ENCODE measurements at places on chromosomes 2 and 18.
A peak's percentile ranks its signal among the peaks of the same experiment; 100 is the strongest.

DNA sequence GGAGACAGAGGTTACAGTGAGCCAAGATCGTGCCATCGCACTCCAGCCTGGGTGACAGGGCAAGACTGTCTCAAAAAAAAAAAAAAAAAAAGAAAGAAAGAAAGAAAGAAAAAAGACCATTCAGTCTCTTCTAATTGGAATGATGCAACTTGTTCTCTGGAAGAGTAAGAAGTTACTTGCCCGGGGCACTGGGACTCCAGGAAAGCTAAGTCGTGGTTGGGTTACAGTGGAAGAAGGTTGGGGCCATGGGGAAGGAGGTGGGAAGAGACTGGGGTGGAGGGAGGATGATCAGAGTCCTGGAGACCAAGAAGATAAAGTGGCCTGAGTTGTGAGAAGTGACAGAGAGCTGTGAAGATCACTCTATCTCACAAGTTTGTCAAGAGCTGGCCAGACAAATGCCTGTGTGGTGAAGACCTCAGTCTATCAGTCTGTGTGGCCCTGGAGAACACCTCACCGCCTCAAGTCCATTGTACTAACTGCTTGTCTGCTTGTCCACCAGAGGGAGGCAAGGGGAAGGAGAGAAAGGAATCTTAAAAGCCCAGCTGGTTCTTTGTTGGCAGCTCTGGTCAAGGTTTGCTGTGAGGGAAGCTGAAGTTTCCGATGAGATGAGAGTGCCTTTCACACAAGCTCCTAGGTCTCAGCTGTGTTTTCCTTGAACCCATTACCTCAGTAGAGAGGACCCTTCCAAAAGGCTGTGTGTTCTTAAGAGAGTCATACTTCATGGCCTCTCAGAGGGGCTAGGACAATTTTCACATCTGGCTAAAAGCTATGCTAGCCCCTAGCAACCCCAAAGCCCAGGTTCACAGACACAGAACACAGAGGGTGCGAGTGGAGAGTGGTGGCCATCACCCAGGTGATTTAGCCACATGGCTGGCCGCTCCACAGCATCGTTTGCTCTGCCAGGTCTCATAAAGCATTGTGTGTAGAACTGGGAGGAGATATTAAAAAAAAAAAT is 72.0 kb upstream of the TMEM178A start:
- peak; percentile 75 for DNase-seq

DNA sequence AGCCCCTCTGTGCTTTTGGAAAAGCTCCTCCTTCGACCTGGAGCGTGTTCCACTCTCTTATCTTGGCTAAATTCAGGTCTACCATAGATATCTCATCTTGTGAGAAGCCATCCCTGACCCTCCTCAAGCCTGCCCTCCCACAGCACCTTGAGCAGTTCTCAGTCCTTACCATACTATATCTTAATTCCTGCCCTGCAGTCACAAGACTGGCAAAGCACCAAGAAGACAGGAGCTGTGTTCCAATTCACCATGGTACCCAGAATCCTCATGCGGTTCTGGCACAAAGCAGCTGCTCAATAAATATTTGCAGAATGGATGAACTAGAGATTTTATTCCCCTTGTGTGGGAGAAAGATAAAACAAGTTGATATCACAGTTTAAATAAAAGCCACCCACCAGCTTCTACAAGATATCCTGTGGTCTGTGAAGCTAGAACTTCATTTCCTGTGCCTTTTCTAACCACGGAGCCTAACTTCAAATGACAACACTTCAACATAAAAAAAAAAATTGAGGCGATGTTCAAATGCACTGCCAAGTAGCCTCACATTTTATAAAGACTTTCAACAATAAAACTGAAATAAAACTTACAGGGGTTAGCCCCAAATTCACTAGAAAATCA is 19.5 kb downstream of the MARCHF4 start:
- DNase-seq, result no peak

- no peak for DNase-seq
Observed at GRCh38 chr18:45727068-45727467, 3.1 kb downstream of the SLC14A1 start.

DNA sequence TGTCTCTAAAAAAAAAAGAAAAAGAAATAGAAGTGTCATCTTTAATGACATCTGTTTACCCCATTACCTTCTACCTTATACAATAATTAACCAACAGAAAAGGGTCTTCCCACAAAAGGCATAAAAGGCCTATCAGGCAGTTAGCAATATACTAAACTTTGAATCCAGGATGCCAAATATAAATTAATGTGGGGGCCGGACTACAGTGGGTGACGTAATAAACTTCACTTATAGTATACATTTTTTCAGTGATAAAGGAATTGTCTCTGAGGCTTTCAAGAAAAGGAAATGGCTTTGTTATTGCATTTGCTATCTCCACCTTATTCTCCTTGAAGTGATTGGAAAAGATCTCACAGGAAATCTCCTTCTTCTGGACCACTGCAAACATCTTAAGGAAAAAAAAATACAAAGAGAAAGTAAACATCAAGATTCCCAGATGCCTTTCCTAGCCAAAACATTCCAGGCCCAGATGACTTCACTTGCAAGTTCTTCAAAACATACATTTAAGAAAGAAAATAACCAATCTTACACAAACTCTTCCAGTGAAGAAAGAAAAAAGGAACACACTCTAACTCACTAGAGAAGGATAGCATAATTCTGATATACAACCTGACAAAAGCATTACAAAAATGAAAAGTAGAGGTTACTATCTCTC is 126.2 kb upstream of the CAB39 start:
- DNase-seq, result no peak

GRCh38 chr2:196941398-196942078 is 15.0 kb upstream of the PGAP1 start:
- DNase-seq, result no peak

- peak; percentile 83 for DNase-seq
Observed at GRCh38 chr2:38505779-38506178, 96.9 kb downstream of the HNRNPLL start.

DNA sequence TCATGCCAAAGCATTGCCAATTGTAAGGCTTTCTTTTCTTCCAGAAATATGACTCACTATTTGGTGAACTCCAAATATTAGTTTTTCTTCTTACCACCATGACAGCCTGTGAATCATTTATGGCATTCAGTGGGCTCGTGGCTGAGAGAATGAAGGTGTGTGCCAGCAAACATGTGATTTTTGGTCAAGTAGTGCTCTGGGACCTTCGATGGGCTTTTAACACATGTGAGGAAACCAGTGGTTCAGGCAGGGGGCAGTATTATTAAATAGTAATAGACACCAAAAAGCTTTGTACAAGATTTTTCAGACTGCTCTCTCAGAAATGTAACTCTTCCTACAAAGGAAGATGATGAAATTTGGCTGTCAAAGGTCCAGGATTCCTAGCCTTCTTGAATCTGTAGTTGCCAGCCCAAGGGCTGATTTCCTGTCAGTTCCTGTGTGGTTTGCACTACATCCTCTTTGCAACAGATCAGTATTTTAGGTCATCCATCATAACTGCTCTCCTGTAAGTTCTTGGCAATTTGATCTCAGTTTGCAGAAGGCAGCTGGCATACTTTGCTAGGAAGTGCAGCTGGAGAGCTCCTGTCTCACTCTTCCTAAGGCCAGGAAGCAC is 64.3 kb downstream of the BABAM2 start:
- DNase-seq, result peak; percentile 89

All from HFFc6 (cell line).